Right ventricle myocardium superior (tissue), 1 donor: ENCODE measurements at places on chromosomes 12 and 14.

DNA sequence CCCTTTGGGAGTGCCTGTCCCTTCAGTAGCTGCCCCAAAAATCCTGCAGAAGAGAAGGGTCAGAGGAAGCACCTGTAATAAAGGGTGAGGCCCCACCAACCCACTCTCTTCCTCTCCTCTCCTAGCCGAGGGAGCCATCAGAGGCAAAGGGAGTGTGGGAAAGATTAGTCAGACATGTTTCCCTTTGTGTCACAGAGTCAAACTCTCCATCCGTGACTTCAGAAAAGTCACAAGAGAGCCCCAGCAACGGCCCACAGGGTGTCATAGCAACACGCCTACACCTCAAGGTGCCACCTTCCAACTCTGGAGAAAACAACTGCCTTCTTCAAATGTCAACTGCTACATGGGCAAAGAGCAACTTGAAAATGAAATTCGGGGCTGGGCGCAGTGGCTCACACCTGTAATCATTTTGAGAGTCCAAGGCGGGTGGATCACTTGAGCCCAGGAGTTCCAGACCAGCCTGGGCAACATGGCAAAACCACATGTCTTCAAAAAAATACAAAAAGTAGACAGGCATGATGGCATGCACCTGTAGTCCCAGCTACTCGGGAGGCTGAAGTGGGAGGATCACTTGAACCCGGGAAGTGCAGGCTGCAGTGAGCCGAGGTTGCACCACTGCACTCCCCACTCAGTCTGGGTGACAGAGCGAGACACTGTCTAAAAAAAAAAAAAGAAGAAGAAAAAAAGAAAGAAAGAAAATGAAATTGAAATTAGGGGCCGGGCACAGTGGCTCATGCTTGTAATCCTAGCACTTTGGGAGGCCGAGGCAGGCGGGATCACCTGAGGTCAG is 17.7 kb upstream of the CD27 start:
- no peak for DNase-seq

GRCh38 chr12:49346659-49347310 is at the start of gene DNAJC22:
TSS of gene DNAJC22 (plus strand) at chr12:49346888. CDS start at chr12:49348873, 1,985 bp downstream.
- DNase-seq, result no peak

DNA sequence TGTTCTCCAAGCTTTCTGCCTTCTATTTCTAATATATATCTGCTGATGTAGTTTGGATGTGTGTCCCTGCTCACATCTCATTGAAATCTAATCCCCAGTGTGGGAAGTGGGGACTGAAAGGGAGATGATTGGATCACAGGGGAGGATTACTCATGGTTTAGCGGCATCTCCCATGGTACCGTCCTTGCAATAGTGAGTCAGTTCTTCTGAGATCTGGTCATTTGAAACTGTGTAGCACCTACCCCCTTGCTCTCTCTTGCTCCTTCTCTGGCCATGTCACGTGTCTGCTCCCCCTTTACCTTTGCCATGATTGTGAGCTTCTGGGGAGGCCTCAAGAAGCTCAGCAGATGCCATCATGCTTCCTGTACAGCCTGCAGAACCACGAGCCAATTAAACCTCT is 26.2 kb upstream of the ALX1 start:
- DNase-seq, result no peak

GRCh38 chr14:49971156-49972130 is 78.6 kb downstream of the ARF6 start:
- DNase-seq, result no peak

DNA sequence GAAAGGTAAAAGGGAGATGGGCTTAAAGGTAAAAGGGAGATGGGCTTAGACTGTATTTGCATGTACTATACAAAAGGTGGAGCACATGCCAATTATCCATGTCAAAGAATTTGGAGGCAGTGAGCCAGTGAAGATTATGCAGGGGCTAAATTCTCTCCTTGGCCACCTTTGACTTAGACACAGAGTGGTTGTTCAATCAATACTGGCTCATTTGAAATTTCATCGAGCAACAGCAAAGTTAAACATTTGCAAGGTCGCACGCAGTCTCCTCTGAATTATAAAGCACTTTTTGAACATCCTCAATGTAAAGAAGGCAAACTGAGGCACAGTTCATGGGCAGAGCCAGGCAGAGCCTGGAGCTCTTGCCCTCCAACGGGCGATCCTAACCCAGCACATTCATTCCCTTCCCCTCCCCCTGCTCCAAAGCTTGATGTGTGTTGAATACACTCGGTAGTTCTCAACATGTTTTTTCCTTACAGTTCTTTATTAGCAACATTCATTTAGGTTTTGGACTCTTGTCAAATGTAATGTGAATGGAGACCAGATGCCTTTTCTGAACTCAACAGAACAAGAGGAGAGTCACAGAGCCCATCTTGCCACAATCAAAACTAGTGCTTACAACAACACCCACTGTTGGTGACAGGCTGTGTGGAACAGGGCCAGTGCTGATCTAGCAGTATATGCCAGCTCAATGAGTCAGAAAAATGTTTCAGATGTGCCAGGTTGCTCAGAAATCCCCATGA is 169.7 kb upstream of the G2E3 start:
- DNase-seq, result peak; percentile 57

GRCh38 chr14:35985474-35986218 is 159.5 kb downstream of the BRMS1L start:
- no peak for DNase-seq

GRCh38 chr14:75303381-75303789 is 24.8 kb downstream of the FOS start:
- peak; percentile 62 for DNase-seq

DNA sequence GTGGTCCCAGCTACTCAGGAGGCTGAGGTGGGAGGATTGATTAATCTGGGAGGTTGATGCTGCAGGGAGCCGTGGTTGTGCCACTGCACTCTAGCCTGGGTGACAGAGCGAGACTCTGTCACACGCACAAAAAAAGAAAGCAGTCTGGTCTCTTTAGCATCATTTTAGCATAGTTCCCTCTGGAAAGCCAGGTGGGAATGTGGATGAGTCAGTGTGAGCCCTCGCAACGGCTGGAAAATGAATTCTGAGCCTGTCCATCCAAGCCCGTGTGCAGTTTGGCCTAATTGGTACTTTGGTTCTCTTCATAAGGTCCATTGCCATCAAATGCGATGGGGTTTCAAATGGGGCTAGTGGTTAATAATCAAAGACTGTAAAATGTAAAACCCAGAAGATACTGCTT is 2.4 kb downstream of the MYL2 start:
- no peak for DNase-seq

DNA sequence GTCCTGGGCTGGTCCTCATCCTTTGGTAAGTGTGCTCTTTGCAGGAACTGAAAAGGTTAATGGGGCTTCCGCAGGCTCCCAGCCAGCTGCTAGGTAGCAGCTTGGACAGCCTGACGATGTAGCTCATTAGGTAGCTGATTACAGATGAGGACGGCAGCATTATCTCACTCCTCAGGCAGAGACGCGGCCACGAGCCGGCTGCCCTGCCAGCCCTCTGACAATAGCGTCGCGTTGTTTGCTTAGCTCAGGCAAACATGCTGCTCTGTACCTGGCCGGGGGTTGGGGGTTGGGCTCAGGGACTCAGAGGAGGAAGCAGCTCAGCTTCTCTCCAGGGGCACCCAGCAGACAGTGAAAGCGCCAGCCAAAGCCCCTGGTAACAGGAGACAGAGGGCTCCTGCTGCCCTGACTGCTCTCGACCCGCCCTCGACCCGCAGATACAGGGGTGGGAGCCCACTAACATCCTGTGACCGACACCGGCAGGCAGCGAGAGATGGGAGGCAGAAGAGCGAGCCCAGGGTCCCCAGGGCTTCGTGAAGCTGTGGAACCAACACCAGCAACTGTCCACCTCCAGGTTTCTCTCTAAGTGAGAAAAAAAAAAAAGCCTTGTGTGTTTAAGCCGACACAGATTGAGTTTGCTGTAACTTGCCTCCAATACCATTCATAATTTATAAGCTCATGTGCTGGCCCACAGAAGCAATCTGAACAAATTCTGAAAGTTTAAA is 53.4 kb upstream of the DLK1 start:
- DNase-seq, result no peak

DNA sequence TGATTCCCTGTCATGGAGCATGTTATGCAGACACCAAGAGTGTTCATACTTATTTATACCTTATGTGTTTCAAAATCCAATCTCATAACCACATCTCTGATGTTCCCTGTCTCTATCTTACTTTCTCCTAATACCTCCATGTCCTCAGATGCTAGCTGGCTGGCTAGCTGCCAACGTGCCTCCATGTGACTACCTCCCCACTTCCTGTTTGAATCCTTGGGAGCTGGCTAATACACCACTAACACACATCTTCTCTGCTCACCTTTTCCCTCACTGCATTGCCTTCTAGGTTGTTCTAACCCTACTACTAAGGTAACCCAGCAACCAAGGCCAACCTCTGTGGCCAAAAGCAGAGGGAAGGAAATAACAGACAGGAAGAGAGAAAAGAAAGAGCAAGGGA is 27.3 kb downstream of the TTC5 start:
- peak; percentile 62 for DNase-seq

DNA sequence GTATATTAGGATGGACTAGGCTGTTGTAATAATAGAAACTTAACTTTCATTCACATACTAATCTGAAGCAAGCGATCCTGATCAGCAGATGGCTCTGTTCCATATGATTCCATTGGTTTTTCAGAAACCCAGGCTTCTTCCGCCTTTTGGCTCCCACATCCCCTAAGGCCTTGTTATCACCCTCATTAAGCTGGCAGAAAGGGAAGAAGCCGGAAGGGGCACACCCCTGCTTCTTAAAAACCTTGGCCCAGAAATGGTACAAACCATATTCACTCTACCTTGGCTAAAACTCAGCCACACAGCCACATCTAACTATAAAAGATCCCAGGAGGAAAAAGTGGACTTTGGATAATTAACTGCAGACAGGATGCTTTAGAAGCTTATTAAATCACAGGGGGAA is 329.2 kb downstream of the PCNX1 start:
- DNase-seq, result no peak

GRCh38 chr14:74083784-74084276 is 423 bp downstream of the ALDH6A1 start:
- DNase-seq, result no peak

DNA sequence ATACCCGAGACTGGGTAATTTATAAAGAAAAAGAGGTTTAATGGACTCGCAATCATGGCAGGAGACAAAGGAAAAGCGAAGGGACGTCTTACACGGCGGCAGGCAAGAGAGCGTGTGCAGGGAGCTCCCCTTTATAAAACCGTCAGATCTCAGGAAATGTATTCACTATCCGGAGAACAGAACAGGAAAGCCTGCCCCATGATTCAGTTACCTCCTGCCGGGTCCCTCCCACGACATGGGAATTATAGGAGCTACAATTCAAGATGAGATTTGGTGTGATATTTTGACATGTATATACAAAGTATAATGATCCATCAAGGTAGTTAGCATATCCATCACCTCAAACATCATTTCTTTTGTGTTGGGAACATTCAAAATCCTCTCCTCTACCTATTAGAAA is 2.3 kb upstream of the CDCA4 start:
- no peak for DNase-seq

GRCh38 chr12:101830367-101831325 is at the start of gene GNPTAB:
TSS of gene GNPTAB (minus strand) at chr12:101830959. CDS start at chr12:101830675, 284 bp downstream.
- DNase-seq, result peak; percentile 96

DNA sequence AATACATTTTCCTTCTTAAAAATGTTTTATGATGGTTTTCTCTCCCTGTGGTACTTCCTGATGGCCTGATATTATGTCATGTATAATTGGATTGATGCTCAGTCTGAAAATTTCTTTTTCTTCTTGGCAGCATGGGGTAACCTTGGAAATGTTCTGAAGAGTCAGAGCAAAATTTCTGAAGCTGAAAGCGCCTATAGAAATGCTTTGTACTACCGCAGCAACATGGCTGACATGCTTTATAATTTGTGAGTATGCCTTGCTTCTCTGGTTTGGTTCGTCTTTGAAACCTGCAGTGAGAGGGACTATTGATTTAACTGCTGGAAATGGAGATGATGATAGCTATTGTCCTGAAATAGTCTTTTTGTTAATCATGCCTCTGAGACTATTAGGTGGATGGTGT is 243.6 kb downstream of the TMTC2 start:
- DNase-seq, result no peak

GRCh38 chr12:132227782-132228475 is 83.7 kb downstream of the NOC4L start:
- peak; percentile 6 for DNase-seq

GRCh38 chr12:30953257-30953656 is 26.7 kb downstream of the TSPAN11 start:
- no peak for DNase-seq

DNA sequence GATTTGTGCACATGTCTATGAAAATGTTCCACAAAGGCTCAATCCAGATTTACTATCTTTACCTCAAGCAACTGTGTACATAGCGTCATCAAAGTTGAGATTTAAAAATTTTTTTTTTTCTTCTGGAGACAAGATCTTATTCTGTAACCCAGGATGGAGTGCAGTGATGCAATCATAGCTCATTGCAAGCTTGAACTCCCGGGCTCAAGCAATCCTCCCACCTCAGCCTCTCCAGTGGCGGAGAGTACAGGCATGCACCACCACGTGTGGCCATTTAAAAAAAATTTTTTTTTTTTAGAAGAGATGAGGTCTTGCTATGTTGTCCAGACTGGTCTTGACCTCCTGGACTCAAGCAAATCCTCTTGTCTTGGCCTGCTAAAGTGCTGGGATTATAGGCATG is 2.3 kb downstream of the COCH start:
- DNase-seq, result no peak

GRCh38 chr14:49982501-49982951 is 89.6 kb downstream of the ARF6 start:
- DNase-seq, result no peak

DNA sequence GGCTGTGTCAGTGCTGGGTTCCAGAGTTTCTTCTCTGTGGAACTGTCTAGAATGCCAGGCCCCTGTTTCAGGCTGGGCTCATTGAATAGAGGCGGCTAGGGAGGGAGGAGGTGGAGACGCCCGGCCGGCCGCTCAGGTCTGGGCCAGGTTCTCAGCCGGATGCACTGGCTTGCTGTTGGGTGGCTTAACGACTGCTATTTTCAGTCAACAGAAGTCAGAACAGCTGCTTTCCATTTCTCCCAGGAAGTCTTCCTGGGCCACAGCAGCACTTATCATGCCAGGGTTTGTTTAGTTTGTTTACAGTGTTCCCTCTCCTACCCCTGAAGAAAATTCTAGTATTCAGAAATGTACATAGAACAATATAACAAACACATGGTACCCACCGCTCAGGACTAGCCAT is 26.0 kb upstream of the VPS37B start:
- no peak for DNase-seq
